Hematopoietic multipotent progenitor cell treated with erythropoietin and hydrocortisone succinate and interleukin-3 and kit ligand, for 8 days (in vitro differentiated cells): ENCODE measurements at places on chromosomes 13 and 19.

- DNase-seq = no peak
Measured at GRCh38 chr19:33722456-33723239, 74.0 kb upstream of the KCTD15 start.

GRCh38 chr19:16899566-16900075 is 10.8 kb downstream of the F2RL3 start:
- peak; percentile 67 for DNase-seq

DNA sequence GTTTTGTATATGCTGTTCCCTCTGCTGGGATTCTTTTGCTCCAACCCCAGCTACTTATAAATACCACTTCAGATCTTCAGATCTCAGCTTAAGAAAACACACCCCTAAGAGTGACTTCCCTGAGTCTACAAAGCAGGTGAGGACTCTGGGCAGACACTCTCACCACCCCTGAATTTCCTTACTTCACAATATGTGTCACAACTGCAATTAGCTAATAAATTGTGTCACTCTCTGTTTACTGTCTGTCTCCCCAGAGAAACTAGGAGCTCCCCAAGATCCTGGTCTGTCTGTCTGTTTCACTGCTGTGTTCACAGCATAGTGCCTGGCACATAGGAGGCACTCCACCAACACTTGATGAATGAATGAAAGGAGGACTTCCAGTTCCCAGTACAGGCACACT is 14.4 kb downstream of the CEBPA start:
- DNase-seq = no peak

GRCh38 chr19:4063369-4064148 is 3.1 kb downstream of the ZBTB7A start:
- no peak for DNase-seq

DNA sequence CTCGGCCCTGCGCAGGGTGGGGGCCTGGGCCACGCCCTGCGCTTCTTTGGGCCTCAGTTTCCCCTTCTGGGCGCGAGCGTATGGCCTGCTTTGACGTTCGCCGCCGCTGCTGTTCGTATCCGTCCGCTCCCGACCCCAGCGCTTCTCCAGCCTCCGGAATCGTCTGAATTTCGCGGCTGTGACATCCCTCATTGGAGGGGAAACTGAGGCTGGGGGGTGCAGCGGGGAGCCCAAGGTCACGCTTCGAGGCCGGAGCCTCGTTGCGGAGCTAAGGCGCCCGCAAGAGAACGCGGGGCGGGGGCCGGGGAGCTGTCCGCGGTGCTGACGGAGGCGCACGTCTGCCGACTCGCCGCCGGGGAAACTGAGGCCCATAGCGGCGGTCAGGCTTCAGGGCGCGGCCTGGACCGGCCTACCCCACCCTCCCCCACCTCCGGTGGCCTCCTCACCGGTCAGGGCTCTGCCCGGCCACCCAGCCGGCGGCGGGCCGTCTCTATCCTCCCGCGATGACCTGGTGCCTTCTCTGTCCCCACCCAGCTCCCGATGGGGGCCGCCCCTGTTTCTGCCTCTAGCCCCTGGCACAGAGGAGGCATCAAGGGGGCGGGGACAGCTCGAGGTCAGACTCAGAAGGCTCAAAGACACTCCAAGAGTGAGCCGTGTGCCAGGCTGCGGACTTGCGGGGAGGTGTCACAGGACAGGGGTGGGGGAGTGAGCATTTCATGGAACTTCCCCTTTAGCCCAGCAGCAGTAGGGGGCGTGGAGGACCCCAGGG is 3.0 kb upstream of the APC2 start:
- peak; percentile 29 for DNase-seq

DNA sequence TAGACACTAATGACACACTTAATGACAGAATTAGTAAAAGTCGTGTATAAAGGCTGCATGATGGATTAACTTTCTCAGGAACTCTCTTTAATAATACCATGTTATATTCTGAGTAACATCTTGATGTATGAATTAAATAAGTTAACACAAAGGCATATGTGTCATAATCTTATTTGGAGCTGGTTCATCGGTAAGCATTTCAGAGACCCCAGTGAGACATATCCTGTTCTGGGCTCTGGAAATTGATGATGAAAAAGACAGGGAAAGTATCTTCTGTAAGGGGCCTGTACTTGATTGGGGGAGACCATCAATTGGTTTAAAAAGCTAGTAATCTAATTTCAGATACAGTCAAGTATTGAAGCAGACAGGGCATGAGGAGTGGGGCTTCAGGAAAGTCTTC is 547.9 kb downstream of the GPC6 start:
- DNase-seq = no peak

GRCh38 chr13:33303855-33304597 is 18.5 kb upstream of the STARD13 start:
- DNase-seq = no peak

DNA sequence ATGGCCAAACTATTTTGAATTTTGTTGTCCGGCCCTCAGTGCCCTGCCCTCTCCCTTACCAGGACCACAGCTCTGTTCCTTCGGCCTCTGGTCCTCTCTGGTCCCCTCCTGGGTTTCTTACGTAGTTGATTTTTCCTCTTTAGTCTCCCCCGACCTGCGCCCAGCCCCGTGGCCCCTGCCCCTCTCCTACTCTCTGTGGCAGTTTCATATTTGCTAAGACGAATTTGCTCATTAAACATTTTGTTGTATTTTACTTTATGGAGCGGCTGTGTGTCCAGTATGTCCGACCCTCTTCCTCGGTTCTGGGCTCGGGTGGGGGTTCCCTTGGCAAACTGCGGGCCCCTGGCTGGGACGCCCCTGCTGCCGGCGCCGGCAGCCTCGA is 576 bp upstream of the EPN1 start:
- no peak for DNase-seq

DNA sequence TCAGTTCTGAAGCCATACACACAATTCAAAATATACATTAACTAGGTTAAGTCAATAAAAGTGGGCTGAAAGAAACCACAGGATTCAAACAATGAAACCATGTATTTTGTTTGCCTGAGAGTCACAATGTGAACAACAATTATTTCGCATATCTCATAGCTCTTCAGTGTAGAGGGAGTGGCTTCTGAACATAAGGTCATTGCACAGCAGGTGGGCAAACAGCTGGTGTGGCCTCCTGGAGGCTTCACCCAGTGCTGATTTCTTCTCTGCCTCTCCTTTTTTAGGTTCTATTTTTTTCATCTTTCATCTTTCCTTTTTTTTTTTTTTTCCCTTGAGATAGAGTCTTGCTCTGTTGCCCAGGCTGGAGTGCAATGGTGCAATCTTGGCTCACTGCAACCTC is 40.4 kb upstream of the ZNF254 start:
- DNase-seq = no peak

- DNase-seq = no peak
Measured at GRCh38 chr13:113926301-113926761, 47.5 kb downstream of the C13orf46 start.

DNA sequence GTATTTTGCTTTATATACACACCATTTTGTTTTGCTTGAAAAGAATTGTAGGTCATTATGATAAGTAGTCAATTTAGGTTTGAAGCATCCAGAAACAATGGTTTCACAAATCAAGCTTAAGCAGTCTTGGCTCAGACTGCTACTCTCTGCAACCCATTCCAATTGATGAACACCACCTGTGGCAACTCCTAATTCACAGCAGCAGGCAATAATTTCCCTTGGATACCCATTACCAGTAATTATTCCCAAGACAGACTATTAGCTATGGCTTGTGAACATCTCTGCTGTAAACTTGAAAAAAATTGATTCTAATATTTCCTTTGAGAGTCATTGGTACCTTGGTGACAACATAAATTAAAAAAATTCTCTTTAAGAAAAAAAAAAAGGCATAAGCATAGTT is 299.3 kb upstream of the SLITRK6 start:
- no peak for DNase-seq

DNA sequence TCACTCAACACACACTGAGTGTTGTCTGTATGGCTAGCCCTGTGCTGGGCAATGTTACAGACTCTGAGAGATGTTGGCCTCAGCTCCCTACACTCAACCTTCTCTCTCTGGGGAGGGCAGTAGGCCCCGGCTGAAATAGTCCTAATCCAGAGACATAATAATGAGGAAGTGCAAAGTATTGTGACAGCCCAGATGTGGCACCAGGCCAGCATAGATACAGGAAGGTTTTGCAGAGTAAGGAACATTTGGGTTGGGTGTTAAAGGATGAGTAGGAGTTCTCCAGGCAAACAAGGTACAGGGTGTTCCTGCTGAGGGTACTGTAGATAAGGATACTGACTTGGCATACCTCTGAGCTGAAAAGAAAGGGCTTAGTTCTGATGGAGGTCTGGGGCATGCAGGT is 2.4 kb downstream of the LIN7B start:
- DNase-seq = peak; percentile 63

DNA sequence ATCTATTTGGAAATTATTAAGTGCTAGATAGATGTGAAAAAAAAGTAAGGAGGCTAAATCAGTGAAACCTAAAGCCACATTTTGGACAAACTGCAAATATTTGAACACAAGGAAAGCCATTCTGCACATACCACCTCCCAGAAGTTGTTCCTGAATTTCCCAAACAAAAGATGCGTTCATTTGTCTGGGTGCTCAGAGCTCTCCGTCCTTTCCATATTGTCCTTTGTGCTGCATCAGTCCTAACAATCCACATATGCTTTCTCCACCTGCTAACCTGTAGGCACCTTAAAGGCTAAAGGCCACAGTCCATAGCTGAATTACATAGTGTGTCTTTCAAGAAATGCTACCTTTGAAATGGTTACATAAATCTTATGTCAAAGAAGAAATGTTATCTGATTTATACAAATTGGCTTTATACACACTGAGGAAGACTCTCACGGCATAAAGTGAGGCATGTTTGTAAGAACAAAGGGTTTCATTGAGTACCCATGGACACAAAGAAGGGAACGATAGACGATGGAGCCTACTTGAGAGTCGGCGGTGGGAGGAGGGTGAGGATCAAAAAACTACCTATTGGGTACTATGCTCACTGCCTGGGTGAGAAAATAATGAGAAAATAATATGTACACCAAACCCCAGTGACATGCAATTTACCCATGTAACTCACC is 182.0 kb downstream of the RGCC start:
- DNase-seq = no peak

- no peak for DNase-seq
Measured at GRCh38 chr13:84843368-84843767, 955.9 kb downstream of the SLITRK6 start.

DNA sequence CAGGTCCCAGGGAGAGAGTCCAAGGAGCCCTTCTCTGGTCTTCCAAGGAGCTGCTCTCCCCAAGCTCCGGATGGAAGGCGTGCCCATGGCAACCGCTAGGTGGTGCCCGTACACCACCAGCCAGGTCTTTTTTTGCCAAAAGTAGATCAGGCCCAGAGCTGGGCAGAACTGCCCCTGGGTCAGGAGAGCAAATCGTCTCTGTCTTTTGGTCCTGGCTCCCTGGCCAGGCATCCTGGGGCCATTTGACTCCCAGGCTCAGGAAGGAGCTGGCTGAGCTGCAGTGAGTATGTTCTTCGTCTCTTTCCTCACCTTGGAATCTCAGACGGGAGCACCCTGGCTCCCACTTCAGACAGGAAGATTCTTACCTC is 24.6 kb upstream of the BCL3 start:
- peak; percentile 81 for DNase-seq

DNA sequence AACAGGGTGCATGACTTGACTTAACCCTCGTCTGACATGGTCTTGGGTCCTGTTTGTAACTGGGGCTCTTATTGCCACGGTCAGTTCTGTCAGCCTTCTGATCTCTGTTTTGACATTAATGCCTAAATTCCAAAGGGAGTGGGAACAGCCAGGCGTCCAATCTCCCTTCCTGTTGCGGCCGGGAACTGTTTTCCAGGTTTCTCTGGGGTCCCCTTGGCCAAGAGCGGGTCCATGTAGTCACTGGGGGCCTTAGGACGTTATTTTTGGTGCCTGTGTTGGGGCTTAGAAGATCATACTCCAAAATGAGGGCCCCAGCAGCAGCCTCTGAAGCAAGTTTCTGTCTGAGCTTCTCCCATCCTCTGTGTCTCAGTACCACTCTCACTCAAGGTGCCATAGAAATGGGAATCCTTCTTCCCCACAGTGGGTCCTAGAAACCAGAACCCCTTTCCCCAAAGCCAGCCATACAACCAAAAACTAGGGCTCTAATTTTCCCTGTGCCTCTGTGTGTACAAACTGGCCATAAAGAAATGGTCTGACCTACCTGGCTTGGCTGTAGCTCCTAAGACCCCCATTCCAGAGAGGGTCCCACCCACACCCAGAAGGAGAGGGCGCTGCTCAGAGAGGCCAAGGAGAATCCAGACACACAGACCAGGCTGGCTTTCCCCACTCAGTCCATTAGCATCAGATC is 50.4 kb downstream of the C13orf46 start:
- DNase-seq = no peak

GRCh38 chr19:28703400-28703956 is 509.5 kb downstream of the UQCRFS1 start:
- DNase-seq = no peak

DNA sequence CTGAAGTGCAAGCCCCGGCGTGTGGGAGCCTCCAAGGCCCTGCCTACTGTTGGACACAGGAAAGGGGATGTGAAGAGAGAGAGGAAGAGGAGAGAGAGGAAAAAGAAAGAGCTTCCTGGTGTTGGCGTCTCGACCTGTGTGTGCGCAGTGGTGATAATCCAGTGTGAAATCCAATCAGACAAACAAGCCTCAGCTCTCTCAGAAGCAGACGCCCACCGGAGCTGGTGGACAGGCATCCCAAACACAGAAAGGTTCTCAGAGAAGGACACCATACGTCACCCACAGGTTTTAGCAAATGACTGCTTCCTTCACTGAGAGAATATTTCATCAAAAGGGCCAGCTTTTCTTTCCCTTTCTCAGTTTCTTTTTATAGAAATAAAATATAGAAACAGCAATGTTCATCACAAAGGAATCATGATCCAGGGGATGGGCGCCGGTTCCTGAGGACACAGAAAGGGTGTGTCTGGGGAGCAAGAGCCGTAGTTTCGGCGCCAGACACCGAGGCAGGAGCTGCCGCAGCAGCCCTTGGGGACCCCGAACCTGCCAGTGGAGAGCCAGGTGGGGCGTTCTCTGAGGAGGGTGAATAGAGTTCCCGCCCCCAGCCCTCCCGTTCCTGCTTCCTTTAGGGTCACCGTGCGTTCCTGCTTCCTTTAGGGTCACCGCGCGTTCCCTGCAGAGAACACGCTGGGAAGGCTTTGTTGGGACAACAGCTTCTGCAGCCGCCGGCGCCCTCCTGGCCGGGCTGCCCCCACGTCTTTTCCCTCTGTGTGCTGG is 145.8 kb upstream of the SOX1 start:
- no peak for DNase-seq

- no peak for DNase-seq
Measured at GRCh38 chr13:58584610-58585009, 953.1 kb downstream of the PCDH17 start.

- DNase-seq = no peak
Measured at GRCh38 chr13:111668451-111668850, 348.0 kb downstream of the TEX29 start.
